ENCODE measurements at places on chromosomes 6 and 20.

GRCh38 chr20:19449051-19449450, 236.6 kb downstream of the SLC24A3 start:
- peaks cover 4% of the 10 kb centered on the region for H3K4me1 ChIP-seq
- no peaks in the 10 kb centered on the region for H3K36me3 ChIP-seq
- no peaks in the 10 kb centered on the region for H3K27me3 ChIP-seq
- no peak for DNase-seq
- no peak overlapping the region for H3K27ac ChIP-seq
- no peak overlapping the region for H3K4me3 ChIP-seq

DNA sequence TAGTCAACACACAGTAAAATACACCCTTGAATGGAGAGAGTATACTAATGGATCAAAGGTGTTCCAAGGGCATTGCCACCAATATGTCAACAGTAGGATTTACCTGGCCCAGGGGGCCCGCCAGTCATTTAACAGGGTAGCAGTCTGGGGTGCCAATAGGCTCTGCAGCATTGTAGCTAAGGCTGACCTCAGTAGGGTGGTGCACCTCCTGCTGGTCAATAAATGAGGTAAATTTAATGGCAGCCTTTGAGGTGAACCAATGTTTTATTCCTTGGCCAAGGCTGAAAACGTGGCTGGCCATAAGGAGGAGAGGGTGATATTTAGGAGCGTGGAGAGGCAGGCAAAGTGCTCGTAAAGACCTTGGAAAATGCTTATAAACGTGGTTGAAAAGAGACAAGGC, 147.2 kb downstream of the RPS12 start:
- no peak overlapping the region for H3K27ac ChIP-seq
- DNase-seq = no peak
- H3K4me1 ChIP-seq = no peaks in the 10 kb centered on the region
- no peaks in the 10 kb centered on the region for H3K36me3 ChIP-seq
- H3K4me3 ChIP-seq = no peak overlapping the region

DNA sequence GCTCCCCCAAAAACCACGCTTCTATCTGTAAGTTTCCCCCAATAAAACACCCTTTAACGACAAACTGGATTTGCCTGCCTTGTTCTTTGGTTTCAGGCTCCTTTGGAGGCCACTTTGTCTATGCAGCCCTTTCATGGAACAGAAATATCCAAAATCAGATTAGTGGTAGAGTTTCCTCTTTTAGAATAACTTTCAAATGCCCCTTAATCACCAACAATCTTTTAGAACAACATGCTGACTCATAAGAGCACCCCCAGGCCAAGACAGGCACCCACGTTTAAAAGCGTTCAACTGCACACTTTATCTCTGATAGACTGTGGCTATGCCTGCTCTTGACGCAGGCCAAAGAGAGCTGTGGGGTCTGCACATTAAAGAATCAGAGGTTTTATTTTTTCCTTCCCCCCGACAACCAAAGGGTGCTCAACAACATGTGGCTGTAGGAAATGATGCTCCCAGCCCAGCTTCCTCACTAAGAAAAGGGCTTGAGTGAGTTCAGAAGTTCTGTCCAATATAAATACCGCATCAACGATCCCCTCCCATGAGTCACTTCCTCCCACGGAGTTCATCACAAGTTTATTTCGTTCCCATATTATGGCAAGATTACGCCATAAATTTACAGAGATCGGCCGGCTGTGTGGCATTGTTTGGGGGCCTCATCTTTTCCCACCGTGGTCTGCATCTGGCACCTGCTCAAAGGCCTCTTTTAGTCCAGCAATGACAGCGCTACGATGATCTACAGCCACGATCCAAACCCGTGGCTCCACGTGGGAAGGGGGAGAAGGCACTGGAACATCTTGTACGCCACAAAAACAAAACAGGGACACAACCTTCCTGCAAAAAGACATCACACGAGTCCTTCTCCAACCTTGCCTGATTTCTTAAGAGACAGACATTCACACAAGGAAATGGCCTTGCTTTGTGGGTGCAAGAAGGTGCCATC, 88.8 kb upstream of the NFATC2 start:
- no peak for DNase-seq
- no peak overlapping the region for H3K4me3 ChIP-seq
- H3K27me3 ChIP-seq = no peaks in the 10 kb centered on the region
- H3K27ac ChIP-seq = peak overlapping the region; percentile 72
- H3K4me1 ChIP-seq = peaks cover 24% of the 10 kb centered on the region
- no peaks in the 10 kb centered on the region for H3K36me3 ChIP-seq

GRCh38 chr6:41157323-41157722, 3.2 kb upstream of the TREML1 start:
- no peak overlapping the region for H3K27ac ChIP-seq
- no peak for DNase-seq
- H3K4me3 ChIP-seq = no peak overlapping the region
- no peaks in the 10 kb centered on the region for H3K27me3 ChIP-seq

DNA sequence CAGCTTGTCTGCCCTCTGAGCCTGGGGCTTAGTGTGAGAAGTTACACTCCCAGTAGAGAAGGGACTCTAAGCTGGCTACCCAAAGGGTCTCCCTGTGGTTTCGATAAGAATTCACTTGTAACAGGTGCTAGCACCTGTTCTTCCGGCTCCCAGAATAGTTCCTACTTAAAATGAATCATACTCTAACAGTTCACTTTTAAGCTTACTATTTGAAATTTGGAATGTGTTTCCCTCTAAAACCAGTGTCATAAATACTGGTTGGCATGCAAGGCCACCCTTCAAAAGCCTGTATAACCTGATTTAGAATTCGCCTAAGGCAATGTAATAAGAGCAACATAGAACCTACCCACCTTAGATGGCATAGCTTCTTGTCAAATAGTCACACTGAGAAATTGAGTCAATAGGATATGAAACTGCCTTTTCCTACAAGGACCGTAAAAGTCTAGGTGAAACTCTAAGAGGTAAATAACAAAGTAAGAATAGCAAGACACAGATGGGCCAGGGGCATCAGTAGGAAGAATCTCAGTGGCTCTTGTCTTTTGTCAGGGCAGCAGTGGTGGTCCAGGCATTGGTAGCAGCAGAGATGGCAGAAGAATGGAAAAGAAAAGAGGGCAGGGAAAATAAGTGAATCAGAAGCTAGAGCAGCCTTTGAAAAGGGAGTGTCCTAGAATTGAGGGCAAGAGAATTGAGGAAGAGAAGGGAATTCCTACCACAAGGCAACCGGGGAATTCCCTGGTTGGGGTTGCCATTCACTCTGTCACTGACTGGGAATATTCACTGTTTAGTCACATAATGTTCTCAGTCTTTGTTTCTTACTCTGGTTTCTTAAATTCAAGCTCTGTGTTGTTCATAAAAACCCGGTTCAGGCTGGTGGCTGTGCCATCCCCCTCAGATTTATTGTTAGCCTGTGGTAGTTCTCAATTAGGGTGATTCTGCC, 91.5 kb downstream of the HIVEP2 start:
- H3K4me3 ChIP-seq = no peak overlapping the region
- H3K27ac ChIP-seq = no peak overlapping the region
- DNase-seq = no peak

DNA sequence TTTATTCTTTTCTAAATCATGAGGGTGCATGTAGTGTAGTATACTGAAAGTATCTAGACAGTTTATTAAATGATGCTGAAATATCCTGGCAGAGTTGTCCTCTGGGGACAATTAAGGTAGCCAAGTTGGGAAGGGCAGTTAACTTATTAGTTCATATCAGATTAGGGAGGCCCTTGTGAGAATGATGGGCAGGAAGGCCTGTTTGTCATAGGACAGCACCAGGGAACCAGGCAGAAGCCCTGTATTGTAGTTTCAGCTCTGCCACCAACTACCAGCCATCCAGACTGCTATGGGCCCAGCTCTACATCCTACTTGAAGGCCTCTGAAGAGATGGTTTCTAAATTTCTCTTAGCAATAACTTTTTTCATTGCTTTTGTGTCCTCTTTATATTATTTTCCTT, 4.0 kb downstream of the MYLIP start:
- no peaks in the 10 kb centered on the region for H3K27me3 ChIP-seq
- H3K27ac ChIP-seq = no peak overlapping the region
- peak overlapping the region; percentile 94 for H3K4me3 ChIP-seq

DNA sequence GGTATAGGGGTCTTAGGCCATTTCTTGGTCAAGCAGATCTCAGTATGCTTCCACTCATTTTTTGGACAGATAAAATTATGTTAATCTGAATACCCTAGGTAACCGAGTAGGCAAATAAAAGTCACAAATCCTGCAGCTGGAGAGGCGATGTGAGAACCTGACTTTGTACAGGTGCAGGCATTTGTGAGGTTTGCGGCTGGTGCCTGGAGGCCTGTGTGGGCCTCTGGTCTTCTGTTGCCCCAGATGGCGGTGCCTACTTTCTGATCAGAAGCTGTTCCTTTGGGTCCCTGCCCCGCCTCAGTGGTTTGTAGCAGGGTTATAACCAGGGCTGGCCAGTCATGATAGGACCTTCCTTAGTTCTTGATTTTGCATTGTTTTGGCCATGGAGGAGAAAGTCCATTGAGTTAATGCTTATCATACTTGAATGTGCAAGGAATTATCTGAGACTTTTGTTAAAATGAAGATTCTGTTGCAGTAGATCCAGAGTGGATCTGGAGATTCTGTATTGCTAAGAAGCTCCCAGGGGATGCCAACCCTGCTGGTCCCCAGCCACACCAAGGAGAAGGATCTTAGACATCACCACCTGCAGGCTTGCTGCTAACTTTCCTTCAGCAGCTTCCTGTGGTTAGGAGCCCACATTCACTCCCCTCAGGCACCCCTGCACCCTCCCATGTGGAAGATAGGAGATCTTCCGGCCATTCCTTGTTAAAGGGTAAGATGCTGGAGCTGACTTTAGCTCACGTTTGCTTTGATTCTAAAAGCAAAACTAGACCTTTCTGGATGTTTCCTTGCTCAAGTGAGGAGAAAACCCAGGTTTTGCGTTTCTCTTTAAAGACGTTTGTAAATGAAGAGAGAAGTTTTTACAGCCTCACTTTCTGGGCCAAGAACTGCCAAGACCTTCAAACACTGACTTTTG, 50.7 kb downstream of the LRRC1 start:
- H3K27me3 ChIP-seq = no peaks in the 10 kb centered on the region
- DNase-seq = no peak
- no peak overlapping the region for H3K4me3 ChIP-seq
- no peaks in the 10 kb centered on the region for H3K4me1 ChIP-seq
- no peak overlapping the region for H3K27ac ChIP-seq

GRCh38 chr6:150118203-150118602, 24.6 kb upstream of the PPP1R14C start:
- H3K36me3 ChIP-seq = no peaks in the 10 kb centered on the region
- no peak overlapping the region for H3K4me3 ChIP-seq
- peaks cover 7% of the 10 kb centered on the region for H3K4me1 ChIP-seq
- no peaks in the 10 kb centered on the region for H3K27me3 ChIP-seq

DNA sequence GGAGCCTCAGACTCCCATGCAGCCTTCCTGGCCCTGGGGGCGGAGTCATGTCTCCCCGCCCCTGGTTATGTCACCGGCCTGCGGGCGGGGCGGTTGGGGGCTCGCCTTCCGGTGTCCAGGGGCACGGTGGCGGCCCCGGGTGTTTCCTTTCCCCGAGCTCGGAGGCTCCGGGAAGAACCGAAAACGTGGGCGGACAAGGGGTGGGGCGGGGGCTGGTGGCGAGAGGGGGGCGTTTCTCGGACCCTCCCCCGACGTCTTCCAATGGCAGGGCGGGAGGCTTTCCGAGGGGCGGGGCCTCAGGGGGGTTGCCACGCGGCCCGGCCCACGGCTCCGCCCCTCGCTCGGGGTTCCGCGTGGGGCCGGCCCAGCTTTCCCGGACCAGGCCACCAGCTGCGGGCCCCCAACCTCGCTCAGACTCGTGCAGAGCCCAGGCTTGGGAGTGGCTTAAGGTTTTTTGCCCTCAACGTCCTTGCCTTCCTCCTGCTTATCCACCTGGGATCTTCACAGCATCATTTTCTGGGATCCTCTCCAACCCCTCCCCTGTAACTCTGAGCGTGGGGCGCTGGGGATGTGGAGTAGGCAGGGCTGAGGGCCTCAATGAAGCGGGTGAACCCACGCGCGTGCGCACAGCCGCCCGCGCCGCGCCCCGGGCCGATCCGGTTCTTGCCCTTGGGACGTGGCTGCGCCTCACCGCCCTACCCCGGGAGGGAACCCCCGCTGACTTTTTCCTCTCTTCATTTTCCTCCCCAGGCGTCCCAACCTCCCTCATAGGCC, 2.1 kb upstream of the NRN1 start:
- no peak overlapping the region for H3K27ac ChIP-seq
- H3K36me3 ChIP-seq = no peaks in the 10 kb centered on the region
- H3K27me3 ChIP-seq = peaks cover 82% of the 10 kb centered on the region
- peak overlapping the region; percentile 48 for H3K4me3 ChIP-seq
- peaks cover 24% of the 10 kb centered on the region for H3K4me1 ChIP-seq
- peak; percentile 88 for DNase-seq

DNA sequence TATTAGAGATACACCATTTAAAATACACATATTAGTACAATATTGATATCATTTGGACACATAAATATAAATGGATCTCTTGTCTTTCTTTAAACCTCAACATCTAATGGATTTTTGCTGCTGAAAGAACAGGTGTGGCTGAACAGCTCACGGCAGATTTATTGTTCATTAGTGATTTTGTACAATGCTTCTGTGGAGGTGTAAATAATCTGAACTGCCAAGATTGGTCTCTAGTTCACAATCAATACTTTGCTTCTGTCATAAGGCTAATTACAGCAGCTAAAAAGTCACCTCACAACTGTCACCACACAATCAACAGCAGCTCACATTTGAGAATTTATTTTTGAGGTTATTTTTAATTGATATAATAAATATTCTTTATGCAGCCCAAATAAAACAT, 162.0 kb upstream of the SIM1 start:
- H3K36me3 ChIP-seq = peaks cover 26% of the 10 kb centered on the region
- DNase-seq = no peak
- H3K4me1 ChIP-seq = no peaks in the 10 kb centered on the region
- no peak overlapping the region for H3K4me3 ChIP-seq
- no peaks in the 10 kb centered on the region for H3K27me3 ChIP-seq

DNA sequence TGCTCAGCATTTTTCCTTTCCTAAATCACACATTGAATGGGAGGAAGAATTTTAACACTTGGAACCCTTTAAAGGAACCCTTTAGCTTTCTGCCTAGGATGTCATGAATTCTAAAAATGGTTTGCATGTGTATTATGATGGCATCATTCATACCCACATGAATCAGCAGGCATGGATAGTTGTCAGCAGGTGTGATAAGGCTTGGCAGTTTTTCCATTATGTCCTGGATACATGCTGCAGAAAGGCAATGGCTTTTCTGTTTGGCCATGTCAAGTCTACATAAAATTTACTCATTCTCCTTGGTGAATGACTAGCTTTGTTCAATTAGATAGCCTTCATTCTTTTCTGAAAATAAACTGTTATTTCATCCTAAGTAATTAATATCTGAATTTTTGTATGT, 353.7 kb downstream of the GRIK2 start:
- no peak for DNase-seq
- no peaks in the 10 kb centered on the region for H3K36me3 ChIP-seq
- H3K27ac ChIP-seq = no peak overlapping the region
- H3K4me3 ChIP-seq = no peak overlapping the region

- peaks cover 4% of the 10 kb centered on the region for H3K4me1 ChIP-seq
- no peaks in the 10 kb centered on the region for H3K36me3 ChIP-seq
- peak overlapping the region; percentile 48 for H3K4me3 ChIP-seq
- no peak for DNase-seq
- no peaks in the 10 kb centered on the region for H3K27me3 ChIP-seq
- H3K27ac ChIP-seq = peak overlapping the region; percentile 73
Measured at GRCh38 chr6:144036835-144037195, 28.8 kb upstream of the PLAGL1 start.

Data from upper lobe of right lung (tissue), 1 donor.